ENCODE measurements at places on chromosomes 11 and 22. TPM values are rescaled to one million over a fixed set of nuclear protein-coding genes. Genes with fewer than 3 reads are reported as not detected.

- H3K27ac ChIP-seq: no peak overlapping the region
- H3K36me3 ChIP-seq: no peaks in the 10 kb centered on the region
- DNase-seq: peak; percentile 59
- peaks cover 43% of the 10 kb centered on the region for H3K4me1 ChIP-seq
- peaks cover 24% of the 10 kb centered on the region for H3K27me3 ChIP-seq
These were observed 816 bp upstream of the PHRF1 start for GRCh38 chr11:575313-575995.

Gene SOX6
- 44.1 TPM for polyA plus RNA-seq

Gene ANKRD49
- 29.3 TPM for polyA plus RNA-seq

- H3K27ac ChIP-seq: no peak overlapping the region
- peaks cover 28% of the 10 kb centered on the region for H3K36me3 ChIP-seq
- H3K27me3 ChIP-seq: no peaks in the 10 kb centered on the region
- DNase-seq: no peak
- H3K4me3 ChIP-seq: no peak overlapping the region
These were observed 36.0 kb downstream of the ATXN10 start for GRCh38 chr22:45707605-45708004.

Gene LDLRAD3
- polyA plus RNA-seq: 11.1 TPM

Gene SRSF8
- 52.3 TPM for polyA plus RNA-seq

- no peak overlapping the region for H3K4me3 ChIP-seq
- DNase-seq: peak; percentile 29
- no peak overlapping the region for H3K27ac ChIP-seq
- H3K36me3 ChIP-seq: no peaks in the 10 kb centered on the region
- no peaks in the 10 kb centered on the region for H3K4me1 ChIP-seq
These were observed 83.1 kb upstream of the MTNR1B start for GRCh38 chr11:92886243-92886905.

- peak; percentile 61 for DNase-seq
- peaks cover 76% of the 10 kb centered on the region for H3K36me3 ChIP-seq
- no peaks in the 10 kb centered on the region for H3K27me3 ChIP-seq
- H3K27ac ChIP-seq: no peak overlapping the region
These were observed 138.8 kb upstream of the SORL1-AS1 start for GRCh38 chr11:121591405-121592033.

All from large intestine (tissue), 12 donors.